Retinal pigment epithelial cell (primary cell): ENCODE measurements at places on chromosomes 1 and 21.

- no peak for DNase-seq
Observed at GRCh38 chr21:31235671-31236450, 108.2 kb downstream of the TIAM1 start.

DNA sequence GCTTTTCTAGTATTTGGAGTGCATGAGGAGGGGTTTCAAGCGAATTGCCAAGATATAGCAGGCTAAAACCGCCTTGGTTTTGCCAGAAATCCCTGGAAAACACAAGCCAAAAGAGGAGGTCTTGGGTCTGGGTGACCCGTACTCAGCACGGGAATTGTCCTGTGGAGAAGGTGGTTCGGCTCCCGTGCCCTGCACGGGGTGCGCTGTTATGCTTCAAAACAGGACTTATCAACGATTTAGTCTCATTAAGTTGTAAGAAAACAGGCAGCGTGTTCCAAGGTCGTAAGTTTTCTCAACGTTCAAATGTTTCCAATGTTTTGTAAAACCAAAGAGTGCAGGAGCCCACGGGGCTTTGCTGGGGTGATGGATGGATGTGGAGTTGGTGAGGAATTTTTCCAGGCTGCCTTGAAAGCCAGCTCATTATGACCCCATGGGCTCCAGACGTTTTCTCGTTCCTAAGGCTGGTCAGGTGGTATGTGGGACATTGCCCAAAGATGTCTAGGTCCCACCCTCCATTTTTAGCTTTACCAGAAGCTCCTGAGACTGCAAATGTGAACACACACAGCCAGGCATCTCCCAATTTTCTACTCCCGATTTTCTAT lies 75.4 kb upstream of the CLDN14 start:
- DNase-seq = no peak

DNA sequence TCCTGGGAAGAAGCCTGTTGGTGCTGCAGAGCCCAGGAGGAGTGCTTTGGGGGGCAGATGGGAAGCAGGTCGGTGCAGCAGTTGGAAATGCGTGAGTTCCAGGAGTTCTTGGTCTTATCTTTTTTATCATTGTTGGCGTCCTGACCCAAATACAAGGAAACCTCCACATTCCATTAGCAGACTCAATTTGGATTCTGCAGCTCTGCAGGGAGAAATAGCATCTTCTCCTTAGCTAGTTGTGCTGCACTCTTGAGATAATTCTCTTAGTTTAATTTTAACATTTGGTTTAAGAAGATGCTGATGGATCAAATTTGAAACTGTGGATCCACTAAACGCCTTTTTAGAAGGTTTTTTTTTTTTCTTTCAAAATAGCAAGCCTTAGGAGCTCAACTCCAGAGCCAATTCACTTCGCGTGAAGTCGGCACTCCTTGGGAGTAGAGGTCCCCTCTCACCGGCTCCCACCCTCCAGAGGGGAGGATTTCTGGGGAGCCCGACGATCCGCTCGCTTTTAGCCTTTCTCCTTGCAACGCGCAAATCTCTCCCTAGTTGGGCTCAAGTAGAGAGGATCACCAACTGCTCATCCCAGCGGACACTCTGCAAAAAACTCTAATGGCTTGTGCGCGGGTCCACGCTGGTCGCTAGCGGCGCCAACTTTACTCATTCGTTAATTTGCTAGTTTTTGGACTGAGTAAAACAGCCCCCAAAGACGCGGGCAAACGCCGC lies 1.3 kb downstream of the PLD5 start:
- no peak for DNase-seq

- no peak for DNase-seq
Observed at GRCh38 chr1:55061000-55061705, 21.8 kb downstream of the PCSK9 start.

DNA sequence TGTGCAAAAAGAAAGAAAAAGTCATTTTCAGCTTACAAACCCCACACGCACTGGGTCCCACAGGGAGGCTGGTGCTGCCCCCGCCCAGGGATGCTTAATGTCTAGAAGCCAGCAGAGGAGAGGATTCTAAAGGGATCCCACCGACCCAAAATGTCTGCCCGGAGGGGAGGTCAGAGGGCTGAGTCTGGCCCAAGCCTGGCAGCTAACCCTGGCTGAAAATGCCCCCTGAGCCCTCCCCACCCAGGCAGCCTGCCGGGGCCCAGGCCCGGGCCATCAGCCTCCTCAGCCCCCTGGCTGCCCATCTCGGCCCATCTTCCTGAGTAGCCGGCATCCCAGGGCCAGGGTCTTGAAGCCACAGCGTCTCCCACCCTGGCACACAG lies 33.5 kb downstream of the ACOT7 start:
- DNase-seq = no peak

DNA sequence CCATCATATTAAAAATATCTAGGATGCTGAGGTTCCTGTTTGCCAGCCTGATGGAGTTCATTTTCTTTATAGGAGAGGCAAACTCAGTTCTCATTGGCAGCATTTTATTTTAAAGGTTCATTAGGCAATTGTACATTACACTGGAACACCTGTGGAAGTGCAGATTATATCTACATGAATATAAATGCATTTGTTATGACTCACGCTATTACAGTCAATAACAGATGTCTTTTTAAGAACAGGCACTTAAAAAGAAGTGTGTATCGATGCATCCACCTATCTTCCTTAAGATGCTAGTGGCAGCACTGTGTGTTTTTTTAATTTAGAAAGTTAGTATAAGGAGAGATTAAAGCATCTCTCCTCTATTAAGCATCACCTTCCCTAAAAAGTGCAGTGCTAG lies 276.5 kb downstream of the PRDM2 start:
- no peak for DNase-seq

DNA sequence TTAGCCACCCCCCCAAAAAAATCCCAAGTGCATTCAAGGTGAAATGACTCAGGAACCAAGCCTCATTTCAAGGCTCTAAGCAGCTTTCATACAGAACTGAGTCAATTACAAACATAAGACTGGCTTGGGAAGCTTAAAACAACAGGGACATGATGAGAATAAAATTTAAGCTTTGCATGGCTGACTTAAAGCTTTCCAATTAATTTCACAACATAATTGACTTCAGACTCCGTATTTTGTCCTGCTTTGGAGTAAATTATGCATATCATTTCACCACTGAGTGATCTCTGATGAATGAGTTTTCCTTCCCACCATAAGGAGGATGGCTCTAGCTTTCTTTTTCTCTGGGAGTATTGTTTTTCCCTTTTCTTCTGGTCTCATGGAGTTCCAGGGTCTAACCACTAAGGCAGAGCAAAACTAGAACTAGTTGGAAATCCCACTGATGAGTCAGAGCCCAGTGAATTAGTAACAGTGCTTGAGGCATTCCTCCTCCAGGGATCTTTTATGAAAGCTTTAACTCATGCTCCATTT lies 72.8 kb downstream of the XCL2 start:
- DNase-seq = peak; percentile 76

DNA sequence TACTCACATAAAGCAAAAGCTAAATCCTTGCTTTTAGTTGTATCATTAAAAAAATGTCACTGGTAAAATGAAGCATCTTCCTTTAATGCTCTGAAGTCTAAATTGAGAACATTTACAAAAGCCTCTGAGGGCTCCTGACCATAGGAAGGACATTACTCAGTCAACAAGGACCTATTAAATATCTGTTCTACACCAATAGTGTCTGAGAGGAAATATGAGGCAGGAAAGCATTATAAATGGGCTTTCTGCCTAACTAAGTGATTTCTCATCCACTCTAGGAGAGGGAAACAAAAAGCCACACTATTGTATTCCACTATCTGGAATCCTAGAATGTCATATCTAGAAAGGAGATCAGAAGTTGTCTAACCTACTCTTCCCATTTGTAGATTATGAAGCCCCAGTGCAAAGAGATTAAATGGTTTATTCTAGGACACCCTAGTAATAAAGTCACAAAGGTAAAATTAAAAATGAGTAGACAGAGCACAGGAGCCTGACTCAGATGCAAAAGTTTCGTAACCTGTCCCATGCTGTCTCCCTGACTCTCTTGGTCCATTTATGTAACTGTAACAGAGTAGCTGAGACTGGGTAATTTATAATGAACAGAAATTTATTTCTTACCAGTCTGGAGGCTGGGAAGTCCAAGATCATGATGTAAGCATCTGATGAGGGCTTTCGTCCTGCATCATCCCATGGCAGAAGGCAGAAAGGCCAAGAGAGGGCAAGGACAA lies 17.6 kb downstream of the RGS1 start:
- DNase-seq = no peak

- DNase-seq = no peak
Observed at GRCh38 chr1:154988058-154988954, 5.1 kb upstream of the LENEP start.

DNA sequence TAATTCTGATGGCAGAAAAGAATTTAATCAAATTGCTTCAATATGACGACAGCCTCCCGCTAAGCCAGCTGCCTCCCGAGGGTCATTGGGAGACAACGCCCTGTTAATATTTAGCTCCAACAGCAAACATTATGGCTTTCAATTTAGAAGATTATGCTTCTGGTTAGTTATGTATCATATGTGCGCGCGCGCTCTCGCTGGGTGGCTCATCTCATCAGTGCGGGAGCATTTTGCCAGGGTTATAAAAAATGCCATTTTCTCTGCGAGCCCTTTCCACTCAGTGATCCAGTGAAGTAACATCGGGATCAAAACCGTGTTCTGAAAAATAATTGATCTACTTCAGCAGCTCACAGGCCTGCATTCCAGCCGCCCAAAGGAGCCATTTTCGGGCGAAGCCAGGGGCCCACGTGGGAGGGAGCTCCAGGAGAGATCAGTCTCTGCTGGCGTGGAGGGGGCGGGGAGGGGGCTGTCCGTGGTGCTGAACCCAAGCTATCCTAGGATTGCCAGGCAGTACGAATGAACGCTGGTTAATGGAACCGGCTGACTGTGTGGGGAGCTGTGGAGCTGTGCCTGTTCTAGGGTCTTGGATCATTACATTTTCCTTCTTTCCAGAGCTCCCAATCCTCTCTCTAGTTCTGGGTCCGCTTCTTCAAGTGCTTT lies 219.1 kb upstream of the ZC3H12A start:
- no peak for DNase-seq

DNA sequence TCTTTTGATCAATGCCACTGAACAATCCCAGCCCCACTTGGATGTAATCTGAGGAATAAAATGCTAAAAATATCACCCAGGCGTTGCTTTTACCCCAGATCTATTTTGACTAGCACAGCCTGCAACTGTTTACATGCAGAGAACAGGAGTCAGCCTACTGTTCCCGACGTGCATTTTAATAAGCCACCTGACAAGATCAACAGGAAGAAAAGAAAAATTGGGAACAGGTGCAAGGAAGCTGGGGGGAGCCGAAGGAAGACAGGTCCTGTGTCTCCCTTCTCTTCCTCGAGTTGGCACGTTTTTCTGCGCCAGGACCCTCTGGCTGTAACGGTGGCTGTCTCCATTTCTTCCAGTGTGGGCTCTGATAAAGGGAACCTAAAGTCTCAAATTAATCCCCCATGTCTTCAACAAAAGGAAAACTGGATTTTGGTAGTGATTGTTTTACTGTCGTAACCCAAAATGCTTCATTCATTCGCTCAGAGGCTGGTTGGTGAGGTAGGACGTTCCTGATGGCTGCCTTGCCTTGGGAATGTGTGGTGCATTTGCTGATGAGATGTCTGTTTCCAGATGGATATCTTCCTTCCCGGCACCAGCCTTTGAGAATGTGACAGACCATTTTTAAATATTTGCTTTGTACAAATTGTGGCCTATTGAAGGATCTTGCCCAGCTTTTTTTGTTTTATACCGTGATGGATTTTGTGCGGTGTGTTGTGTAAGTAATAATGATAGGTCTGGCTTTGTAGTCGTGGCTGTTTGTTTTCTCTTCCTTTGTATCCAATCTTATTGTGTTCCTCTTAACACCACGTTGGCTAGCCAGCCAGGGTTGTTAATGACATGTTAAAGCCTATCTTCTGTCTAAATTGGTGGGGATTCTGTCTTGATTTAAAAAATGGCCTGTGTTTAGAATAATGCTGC lies 117.5 kb downstream of the C1orf21 start:
- no peak for DNase-seq

DNA sequence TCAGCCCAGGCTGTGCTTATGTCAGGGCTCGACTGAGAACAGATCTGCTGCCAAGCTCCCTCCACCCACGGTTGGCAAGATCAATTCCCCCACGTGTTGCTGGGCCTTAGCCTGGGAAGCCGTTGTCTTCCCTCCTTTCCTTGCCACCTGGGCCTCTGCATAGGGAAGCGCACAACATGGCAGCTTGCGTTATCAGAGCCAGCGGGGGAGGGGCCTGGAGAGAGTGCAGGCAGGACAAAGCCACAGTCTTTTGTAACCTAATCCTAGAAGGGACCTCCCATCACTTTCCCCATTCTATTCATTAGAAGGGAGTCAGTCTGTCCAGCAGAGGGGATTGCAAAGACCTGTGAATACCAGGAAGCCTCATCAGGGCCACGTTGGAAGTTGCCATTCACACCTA lies 17.0 kb upstream of the IGSF21 start:
- DNase-seq = no peak

DNA sequence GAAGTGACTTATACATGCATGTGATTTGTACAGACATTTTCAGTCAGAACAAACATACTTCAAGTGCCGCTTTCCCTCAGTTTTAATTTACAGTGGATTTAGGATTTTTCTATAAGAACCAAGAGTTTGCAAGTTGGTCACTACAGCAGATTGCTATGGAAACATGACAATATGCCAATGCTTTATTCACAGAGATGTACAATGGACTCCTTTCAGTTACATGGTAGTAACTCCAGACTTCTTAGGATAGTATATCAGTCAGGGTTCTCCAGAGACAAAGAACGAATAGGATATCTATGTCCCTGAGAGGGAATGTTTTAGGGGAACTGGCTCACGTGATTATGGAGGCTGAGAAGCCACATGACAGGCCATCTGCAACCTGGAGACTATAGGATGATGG lies 27.4 kb downstream of the IFI44 start:
- no peak for DNase-seq

DNA sequence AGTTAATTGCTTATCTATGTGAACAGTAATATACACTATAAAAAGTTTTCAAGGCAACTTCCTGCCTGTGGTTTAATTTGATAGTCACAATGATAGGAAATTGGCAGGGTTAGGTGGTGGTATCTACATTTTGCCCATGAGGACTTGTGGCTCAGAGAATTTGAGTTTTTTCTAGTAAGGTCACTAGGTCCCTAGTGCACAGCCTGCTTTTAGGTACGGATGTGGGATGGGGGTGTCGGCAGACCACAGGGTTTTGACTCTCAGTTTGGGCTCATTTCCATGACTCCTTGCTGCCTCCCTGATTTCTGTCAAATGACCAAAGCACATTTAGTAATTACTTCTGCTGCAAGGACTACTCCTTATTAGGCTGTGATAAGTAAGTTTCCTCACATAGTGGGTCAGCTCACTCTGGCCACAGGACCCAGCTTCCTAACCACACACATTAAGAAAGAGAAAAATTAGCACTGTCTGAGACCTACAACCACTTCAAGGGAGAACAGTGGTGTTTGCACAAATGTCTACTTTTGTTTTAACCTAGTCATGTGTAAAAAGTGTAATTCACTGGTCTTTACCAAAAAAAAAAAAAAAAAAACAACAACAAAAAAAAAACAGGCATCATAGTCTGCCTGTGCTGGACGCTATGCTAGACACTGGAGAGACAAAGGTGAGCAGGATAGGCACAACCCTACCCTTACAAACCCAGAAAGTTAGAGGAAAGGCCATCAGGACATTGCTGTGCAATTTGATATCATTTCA lies 43.7 kb downstream of the MRPL39 start:
- DNase-seq = no peak

GRCh38 chr1:242542271-242542670 lies 17.8 kb upstream of the PLD5 start:
- DNase-seq = no peak
